Activated CD8-positive, alpha-beta memory T cell treated with anti-CD3 and anti-CD28 coated beads for 24 hours (primary cell): ENCODE measurements at places on chromosomes 2 and 18.

- no peak for DNase-seq
Measured at GRCh38 chr2:27622921-27623384, 5.9 kb downstream of the CCDC121 start.

DNA sequence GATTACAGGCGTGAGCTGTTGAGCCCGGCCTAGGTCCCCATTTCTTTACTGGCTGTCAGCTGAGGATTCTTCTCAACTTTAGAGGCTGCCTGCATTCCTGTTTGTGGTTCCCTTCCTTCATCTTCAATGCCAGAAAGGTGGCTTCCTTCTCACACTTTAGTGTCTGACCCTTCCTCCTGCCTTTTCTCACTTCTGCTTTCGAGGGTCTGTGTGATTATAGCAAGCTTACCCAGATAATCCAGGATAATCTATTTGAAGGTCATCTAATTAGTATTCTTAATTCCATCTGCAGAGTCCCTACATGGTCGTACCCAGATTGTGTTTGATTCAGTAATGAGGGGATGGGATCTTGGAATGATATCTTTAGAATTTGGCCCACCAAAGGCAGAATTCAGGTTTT lies 157.4 kb downstream of the TANC1 start:
- no peak for DNase-seq

- no peak for DNase-seq
Measured at GRCh38 chr2:143420313-143420712, 291.1 kb downstream of the ARHGAP15 start.

DNA sequence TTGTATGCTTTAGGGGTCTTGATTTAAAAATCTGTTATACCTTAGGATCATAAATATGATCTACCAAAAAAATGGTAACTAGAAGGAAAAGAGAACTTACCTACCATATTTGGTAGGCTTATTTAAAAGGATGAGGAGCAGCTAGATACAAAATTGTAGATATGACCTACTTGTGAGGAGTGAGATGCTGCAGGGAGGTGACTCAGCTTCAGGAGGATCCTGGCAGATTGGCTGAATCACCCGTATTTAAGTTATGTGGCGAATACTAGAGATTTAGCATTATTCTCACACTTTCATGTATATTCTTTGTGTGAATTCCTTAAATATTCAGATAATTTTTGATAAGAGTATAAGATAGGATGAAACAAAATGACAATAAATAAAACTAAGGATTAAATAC lies 657.3 kb upstream of the LINC00305 start:
- no peak for DNase-seq

DNA sequence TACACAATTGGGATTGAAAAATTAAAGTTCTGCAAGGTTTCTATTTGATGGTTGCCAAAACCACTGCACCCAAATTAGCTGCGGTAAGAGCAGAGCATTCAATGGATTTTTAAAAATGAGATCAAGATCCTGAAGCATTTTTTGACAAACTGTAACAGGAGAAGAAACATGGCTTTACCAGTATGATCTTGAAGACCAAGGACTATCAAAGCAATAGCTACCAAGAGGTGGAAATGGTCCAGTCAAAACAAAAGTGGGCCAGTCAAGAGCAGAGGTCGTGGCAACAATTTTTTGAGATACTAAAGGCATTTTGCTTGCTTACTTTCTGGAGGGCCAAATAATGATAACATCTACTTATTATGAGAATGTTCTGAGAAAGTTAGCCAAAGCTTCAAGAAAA lies 186.8 kb downstream of the RDH14 start:
- DNase-seq: no peak

GRCh38 chr18:24942144-24942543 lies 409.8 kb downstream of the ZNF521 start:
- no peak for DNase-seq

DNA sequence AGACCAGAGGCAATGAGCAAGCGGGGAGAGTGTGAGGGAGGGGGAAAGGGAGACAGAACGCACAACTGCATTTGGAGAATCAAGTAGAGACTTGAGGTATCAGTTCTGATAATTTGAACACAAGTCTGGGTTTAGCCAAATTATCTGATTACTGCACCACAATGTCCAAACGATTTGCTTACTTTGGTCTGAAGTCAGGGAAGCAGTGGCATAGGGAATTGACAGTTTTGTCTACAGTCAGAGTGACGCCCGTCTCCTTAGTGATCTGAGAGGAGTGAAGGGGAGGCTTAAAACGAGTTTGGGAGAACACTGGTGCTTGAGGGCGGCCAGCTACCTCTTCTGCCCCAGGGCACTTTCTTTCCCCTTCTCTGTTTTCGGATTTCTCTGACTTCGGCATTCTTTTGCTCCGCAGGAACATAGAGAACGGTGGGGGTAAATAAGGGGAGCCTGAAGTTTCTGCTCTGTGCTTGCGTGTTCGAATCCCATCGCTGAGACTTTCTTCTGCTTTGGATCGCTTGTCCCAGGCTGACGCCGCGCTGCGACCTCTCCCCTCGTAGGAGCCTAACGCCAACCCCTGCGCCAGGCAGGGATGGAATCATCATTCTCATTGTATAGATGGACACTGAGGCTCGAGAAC lies 2.9 kb upstream of the DLX2 start:
- no peak for DNase-seq

- peak; percentile 74 for DNase-seq
Measured at GRCh38 chr2:8475349-8476031, 206.4 kb upstream of the ID2 start.

DNA sequence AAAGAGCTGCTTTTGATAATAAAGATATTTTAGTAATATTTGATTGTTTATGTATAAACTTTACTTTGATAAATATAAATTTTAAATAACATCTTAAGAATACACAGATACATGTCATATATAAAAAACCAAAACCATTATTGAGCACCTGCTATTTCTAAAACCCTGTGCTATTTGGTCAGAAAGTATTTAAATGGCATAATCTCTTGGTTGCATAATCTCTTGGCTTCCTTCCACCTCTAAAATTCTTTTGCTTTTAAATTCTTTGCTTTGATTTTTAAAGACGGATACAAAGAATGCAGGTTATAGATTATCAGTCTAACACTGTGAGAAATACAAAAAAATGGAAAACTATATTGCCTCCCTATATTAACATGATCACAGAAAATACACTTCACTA lies 36.9 kb downstream of the ACMSD start:
- no peak for DNase-seq
